ENCODE measurements at places on chromosomes 16 and 17. TPM values are rescaled to one million over a fixed set of nuclear protein-coding genes. Genes with fewer than 3 reads are reported as not detected.

The PLXDC1 gene
- total RNA-seq = 1.9 TPM

- DNase-seq = peak; percentile 10
These were observed 125.8 kb upstream of the TMEM97 start for GRCh38 chr17:28193241-28193640.

GRCh38 chr16:68386628-68387027, 61.7 kb downstream of the SMPD3 start:
- DNase-seq = no peak

The SSTR5 gene
- 0.33 TPM for total RNA-seq

The KCNJ12 gene
- total RNA-seq = 31.9 TPM

The STX8 gene
- 66.3 TPM for total RNA-seq

The KLHL10 gene
- total RNA-seq = not detected

The JPT1 gene
- total RNA-seq = 35.5 TPM

- DNase-seq = no peak
These were observed 322.1 kb downstream of the MAP2K4 start for GRCh38 chr17:12342609-12343435.

- DNase-seq = no peak
These were observed 403.4 kb downstream of the WWOX start for GRCh38 chr16:78502812-78503350.

The P2RX5 gene
- total RNA-seq = 12.3 TPM

DNA sequence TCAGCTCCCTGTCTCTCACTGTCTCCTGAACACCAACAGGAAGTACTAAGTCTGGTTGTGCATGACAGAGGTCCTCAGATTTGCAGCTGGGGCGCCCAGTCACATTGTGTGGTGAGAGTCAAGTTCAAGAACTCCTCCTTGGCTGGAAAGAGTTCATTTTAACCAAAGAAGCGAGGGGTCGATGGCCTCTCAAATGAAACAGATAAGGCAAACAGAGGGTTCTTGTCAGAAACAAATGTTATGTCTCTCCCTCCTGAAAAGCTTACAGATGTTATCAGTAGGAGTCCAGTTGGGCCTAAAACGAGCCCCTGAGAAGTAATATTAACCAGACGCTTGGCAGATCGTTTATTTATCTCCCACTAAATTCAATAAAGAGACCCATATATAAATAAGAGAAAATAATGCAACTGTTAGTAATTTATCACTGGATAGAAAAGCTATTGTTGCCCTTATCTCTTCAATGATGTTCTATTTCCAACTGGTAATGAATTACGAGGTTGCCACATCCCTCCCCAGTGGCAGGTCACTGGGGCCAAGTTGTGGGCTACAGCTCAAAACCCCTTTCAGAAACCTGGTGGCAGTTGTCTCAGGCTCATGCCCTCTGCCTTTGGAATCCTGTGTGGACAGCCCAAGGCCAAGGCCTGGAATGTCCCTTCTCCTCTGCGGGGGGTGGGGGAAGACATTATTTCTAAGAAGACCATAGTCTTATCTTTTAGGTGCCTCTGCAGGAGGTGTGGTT, 307.5 kb upstream of the DYNLRB2 start:
- no peak for DNase-seq

DNA sequence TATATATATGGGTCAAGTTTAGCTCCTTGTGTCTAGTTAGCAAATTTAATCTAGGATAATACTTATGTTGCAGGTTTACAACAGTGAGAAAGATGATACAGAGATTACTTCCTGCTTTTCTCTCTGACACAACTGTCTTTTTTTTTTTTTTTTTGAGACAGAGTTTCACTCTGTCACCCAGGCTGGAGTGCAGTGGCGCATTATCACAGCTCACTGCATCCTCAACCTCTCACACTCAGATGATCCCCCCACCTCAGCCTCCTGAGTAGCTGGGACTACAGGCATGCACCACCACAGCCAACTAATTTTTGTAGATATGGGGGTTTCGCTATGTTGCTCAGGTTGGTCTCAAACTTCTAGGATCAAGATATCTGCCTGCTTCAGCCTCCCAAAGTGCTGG, 706.9 kb upstream of the SOX9 start:
- DNase-seq = no peak

GRCh38 chr17:10385871-10386270, 13.1 kb upstream of the MYH13 start:
- no peak for DNase-seq

GRCh38 chr16:67129422-67129821, 19.7 kb downstream of the PHAF1 start:
- DNase-seq = no peak

DNA sequence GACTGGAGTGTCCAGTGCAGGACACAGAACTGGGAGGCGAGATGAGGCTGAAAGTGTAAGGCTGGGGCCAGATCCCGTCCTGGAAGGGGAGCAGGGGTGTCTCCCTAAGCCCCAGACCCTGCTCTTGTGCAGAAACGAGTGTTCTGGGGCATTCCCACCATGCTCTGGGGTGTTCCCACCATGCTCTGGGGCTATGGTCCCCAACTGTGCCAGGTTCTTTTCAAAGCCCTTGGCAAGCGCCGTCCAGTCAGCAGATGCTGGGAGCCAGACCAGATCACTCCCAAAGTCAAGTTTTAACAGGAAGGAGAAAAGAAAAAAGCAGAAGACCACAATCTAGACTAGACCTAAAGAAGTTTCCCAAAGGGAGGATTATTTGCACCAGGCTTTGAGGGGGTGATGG, 2.5 kb downstream of the TAX1BP3 start:
- peak; percentile 56 for DNase-seq

DNA sequence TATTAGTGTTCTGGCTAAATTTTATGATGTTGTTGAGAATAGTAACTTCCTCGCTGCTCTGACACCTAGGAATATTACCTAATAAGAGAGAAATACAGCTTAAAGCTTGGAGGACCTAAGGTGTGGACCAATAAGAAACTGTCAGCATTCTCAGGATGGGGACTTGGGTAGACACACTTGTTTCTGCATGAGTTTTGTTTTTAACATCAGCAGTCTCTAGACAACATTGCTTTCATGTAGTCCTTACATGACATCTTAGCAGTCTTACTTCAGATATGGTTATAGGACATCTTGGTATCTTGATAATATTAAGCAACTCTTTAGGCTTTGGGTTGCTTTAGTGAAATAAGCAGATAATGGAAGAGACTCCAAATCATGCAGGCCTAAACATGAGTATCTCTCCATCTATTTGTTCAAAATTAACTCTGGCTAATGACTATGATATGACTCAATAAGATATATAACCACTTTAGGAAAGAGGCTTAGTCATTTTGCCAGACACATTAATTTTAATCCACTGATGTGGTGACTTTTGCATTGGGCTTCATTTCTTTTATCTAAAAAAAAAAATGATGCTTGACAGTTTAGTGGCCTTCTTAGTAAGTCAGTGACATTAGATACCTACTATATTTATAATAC, 84.5 kb downstream of the WNT3 start:
- DNase-seq = no peak

The DHX8 gene
- 25.5 TPM for total RNA-seq

The ALG1 gene
- 17.1 TPM for total RNA-seq

- DNase-seq = no peak
These were observed 43.9 kb upstream of the AQP8 start for GRCh38 chr16:25172831-25173230.

GRCh38 chr17:64051153-64051552, 30.7 kb upstream of the ICAM2 start:
- no peak for DNase-seq

GRCh38 chr17:56793531-56793930, 40.2 kb downstream of the C17orf67 start:
- DNase-seq = no peak

The HBA1 gene
- total RNA-seq = not detected

DNA sequence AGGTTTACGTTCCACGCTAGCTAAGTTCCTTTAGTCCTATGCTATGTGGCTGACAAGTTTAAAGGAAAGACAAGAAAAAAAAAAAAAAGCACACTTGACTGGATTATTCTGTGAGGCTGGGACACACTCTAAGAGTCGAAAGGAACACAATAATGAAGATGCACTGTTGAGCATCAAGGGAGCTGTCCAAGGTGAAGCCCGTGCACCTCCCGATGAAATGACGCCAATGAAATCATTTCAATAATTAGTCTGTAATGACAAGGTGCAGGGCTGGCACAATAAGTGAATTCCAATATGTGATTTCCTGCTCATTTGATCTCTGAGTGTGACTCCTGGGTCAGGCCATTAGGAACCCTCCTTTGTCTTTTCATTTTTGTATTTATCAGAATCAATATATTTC, 232.9 kb downstream of the CDH13 start:
- no peak for DNase-seq

DNA sequence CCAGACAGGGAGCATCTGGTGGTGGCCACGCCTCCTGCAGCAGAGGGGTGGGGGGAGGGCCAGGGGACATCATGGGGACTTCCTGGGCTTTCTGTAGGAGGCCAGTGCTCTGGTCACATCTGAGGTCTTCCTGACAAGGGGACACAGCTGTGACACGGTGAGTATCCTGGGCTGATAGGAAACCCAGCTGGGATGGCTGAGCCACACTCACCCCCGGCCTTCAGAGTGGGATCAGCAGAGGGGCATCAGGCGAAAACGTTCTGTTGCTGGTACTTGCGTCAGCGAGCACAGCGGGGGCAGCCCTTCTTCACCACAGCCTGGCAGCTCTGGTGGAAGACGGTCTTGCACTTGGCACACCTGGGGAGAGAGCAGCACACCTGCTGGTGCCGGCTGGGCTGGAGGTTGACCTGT, 122.9 kb upstream of the SMURF2 start:
- no peak for DNase-seq

GRCh38 chr16:75576384-75576811, 10.2 kb downstream of the GABARAPL2 start:
- DNase-seq = no peak

GRCh38 chr16:75679366-75679765, 2.6 kb upstream of the CPHXL2 start:
- DNase-seq = no peak

The CES1 gene
- 3.3 TPM for total RNA-seq

- DNase-seq = no peak
These were observed 99.2 kb upstream of the ZNF750 start for GRCh38 chr17:82938873-82939620.

DNA sequence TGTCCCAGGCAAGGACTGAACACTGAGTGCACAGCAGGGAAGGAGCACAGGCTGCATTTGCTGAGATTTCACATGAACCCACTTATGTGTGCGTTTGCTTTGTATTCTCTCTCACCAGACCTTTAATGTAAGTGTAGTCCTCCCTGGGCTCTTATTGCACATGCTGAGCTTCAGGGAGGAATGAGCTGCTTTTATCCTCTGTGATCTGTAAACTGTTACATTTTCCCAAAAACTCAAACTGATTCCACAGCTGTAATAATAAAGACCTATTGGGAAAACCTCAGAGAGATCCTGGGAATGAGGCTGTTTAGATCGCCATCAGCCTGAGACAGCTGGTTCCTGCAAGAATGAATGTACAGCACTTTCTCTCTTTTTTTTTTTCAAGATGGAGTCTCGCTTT, 53.6 kb upstream of the ADORA2B start:
- DNase-seq = no peak

The ZNRF1 gene
- total RNA-seq = 21.7 TPM

DNA sequence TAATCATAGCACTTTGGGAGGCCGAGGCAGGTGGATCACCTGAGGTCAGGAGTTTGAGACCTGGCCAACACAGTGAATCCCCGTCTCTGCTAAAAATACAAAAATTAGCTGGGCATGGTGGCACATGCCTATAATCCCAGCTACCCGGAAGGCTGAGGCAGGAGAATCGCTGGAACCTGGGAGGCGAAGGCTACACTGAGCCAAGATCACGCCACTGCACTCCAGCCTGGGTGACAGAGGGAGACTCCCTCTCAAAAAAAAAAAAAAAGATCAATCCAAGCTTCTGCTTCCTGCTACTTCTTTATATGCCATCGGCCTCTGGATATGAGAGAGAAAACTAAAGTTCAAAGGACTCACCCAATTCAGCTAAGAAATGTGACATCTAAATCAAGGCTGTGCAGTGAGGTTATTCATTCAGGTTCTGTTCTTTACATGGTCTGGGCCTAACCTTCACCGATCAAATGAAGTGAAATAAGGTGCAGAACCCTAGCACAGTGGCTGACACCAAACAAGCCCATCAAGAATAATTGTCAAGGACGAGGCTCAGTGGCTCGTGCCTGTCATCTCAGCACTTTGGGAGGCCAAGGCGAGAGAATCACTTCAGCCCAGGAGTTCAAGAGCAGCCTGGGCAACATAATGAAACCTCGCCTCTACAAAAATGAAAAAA, 25.6 kb downstream of the ZP2 start:
- no peak for DNase-seq

GRCh38 chr17:50649042-50649908, 14.6 kb downstream of the ABCC3 start:
- DNase-seq = no peak

The MON1B gene
- total RNA-seq = 6.6 TPM

- no peak for DNase-seq
These were observed 1023.4 kb downstream of the CDH11 start for GRCh38 chr16:64098451-64098850.

- no peak for DNase-seq
These were observed 1.1 kb upstream of the NTN1 start for GRCh38 chr17:9020096-9020823.

GRCh38 chr17:15998031-15998562, 1.4 kb downstream of the ZSWIM7 start:
- DNase-seq = no peak

DNA sequence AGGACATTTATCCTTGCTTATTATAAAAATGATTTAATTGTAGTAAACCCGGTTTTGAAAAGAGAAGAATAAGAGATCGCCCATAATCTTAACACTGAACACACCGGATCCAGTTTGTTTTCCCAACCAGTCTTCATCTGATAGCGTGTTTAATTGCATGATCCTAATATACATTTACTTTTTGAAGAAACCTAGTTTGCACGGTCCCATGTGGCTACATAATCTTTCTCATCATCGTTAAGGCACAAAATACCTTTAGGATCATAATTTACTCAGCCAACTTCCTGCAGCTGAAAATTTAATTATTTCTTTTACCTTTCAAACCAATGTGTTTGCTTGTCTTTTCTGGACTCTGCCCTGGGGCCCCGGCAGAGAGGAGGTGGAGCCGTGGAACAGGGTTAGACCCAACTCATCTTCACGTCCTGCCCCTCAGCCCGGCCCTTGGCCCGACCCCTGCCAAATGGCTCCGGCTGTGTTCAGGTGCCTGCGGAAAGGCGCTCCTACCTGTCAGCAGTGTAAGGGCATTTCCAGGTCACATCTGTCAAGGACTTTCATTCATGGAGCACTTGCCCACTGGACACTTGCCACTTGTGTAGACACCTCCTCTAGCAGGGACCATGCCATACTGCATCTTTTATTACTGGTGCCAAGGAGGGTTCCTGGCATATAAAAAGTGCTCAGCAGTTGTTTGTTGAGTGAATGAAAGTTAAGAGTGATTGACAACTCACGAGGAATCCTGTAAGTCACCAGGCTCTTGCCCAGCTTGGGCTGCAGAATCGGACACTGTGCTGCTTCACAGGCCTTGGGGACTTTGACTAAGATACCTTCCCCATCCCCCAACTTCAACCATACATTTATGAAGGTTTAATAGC, 28.6 kb downstream of the SMARCE1 start:
- DNase-seq = no peak

The ABI3 gene
- total RNA-seq = 1.2 TPM

The SCGB1C2 gene
- total RNA-seq = not detected

- no peak for DNase-seq
These were observed 52.0 kb downstream of the SREBF1 start for GRCh38 chr17:17784657-17785267.

- DNase-seq = no peak
These were observed 371.6 kb downstream of the CPPED1 start for GRCh38 chr16:12432136-12432535.

- no peak for DNase-seq
These were observed 1.1 kb upstream of the ADCY7 start for GRCh38 chr16:50265260-50265659.

- DNase-seq = no peak
These were observed 127.0 kb downstream of the XYLT1 start for GRCh38 chr16:17343728-17344127.

Data from gastrocnemius medialis (tissue), 4 donors.